ENCODE measurements at places on chromosomes 3 and 15.

- DNase-seq = no peak
These were observed 12.7 kb upstream of the GHRL start for GRCh38 chr3:10305331-10305902.

DNA sequence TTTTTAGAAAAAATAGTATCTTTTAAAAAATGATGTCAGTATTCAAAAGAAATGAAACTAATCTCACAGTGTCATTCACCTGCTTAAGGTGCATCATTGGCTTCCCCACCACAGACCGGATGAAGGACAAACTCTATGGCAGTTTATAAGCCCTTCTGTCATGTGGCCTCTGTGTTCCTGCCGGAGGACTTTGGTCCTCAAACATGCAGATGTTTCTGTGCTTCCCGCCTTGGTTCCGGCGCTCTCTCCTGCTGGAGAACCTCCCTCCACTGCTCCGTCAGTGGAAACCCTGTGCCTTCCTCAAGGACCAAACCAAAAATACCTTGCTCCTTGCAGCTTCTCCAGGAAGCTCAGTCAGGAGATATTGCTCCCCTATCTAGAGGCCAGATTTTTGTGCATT, 326.3 kb downstream of the UACA start:
- no peak for DNase-seq

GRCh38 chr3:188680189-188680588, 491.6 kb upstream of the TPRG1 start:
- DNase-seq = no peak

DNA sequence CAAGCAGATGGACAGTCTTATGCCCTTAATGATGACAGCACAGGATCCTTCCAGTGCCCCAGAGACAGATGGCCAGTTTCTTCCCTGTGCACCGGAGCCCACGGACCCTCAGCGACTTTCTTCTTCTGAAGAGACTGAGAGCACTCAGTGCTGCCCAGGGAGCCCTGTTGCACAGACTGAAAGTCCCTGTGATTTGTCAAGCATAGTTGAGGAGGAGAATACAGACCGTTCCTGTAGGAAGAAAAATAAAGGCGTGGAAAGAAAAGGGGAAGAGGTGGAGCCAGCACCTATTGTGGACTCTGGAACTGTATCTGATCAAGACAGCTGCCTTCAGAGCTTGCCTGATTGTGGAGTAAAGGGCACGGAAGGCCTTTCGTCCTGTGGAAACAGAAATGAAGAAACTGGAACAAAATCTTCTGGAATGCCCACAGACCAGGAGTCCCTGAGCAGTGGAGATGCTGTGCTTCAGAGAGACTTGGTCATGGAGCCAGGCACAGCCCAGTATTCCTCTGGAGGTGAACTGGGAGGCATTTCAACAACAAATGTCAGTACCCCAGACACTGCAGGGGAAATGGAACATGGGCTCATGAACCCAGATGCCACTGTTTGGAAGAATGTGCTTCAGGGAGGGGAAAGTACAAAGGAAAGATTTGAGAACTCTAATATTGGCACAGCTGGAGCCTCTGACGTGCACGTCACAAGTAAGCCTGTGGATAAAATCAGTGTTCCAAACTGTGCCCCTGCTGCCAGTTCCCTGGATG, 198.7 kb downstream of the AKAP13 start:
- no peak for DNase-seq

GRCh38 chr3:126135406-126136076, 44.8 kb downstream of the ALDH1L1 start:
- no peak for DNase-seq

DNA sequence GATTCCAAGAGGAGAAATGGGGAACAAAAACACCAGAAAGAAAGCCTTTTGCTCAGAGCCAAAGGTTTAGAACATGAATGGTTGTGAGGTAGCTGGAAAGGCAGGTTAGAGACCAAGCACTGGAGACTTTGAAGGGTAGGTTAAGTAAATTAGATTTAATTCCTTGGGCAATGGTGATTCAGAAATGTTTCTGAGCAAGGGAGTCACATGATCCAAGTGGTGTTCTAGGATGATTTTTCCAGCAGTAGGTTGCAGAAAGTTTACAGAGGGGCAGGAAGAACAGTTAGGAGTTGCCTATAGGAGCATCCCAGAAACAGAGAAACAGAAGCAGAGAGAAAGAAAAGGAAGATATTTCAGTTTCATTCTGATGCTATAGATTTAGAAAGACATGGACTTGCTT, 139.8 kb downstream of the WDR76 start:
- DNase-seq = no peak

DNA sequence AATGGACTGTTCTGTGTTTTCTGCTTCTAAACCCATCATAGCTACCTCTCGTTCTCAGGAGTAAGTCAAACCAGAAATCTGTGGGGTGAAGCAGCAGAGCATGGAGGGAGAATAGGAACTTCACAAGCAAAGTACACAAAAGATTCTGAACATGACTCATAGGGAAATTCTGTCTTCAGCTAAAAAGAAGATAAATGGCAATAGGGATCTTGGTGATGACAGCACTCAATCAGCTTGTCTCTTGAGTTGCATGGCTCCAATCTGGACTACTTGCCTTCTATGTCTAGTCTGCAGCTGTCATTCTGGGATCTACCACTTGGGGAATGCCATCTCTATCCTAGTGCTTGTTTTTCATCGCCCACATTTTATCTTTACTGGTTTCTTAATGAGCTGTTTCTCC, 13.5 kb upstream of the GRAMD1C start:
- DNase-seq = no peak

GRCh38 chr3:103813955-103814354, 1379.1 kb downstream of the ZPLD1 start:
- no peak for DNase-seq

DNA sequence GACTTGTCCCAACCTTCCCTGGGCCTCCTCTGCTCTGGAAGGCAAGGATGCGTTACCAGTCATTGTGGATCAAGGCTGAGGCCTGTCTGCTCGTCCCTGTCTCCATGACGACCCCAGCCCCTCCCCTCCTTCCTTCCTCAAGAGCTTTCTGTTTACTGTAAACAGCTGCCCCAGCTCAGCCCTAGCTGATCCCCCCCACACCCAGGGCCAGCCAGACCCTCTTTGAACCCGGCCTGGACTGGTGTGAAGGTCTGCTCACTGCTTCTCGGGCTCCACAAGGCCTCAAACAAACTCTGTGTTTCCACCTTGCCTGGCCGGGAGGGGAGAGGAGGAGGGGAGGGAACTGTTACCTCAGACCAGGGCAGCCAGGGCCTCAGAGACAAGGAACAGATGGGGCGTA, 16.9 kb downstream of the VPS18 start:
- DNase-seq = no peak

- DNase-seq = no peak
These were observed 420.9 kb upstream of the NECTIN3 start for GRCh38 chr3:110650741-110651140.

Data from stimulated activated CD4-positive, alpha-beta T cell treated with anti-CD3 and anti-CD28 coated beads, Interleukin-4, amount 100 ng/mL, for 4 hours (primary cell).